AG08396 (cell line): ENCODE measurements at places on chromosomes 16 and 17.

- peak; percentile 39 for DNase-seq
These were observed 591 bp downstream of the DHX38 start for GRCh38 chr16:72094266-72094610.

DNA sequence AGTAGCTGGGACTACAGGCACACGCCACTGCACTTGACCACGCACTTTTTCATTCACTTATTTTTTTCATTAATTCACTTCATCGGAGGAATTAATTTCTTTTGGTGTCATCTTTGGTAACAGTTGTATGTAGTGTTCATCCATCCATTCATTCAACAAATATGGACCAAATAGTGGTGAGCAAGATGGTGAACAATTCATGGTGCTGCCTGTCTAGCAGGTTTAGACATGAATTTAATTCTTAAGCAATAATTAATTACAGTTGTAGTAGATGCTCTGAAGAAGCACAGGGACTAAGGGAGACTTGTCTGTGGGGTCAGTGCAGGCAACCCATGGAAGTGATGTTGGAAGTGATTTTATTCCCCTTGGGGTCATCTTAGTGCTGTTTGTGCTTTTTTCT is 22.4 kb downstream of the GDE1 start:
- DNase-seq, result no peak

DNA sequence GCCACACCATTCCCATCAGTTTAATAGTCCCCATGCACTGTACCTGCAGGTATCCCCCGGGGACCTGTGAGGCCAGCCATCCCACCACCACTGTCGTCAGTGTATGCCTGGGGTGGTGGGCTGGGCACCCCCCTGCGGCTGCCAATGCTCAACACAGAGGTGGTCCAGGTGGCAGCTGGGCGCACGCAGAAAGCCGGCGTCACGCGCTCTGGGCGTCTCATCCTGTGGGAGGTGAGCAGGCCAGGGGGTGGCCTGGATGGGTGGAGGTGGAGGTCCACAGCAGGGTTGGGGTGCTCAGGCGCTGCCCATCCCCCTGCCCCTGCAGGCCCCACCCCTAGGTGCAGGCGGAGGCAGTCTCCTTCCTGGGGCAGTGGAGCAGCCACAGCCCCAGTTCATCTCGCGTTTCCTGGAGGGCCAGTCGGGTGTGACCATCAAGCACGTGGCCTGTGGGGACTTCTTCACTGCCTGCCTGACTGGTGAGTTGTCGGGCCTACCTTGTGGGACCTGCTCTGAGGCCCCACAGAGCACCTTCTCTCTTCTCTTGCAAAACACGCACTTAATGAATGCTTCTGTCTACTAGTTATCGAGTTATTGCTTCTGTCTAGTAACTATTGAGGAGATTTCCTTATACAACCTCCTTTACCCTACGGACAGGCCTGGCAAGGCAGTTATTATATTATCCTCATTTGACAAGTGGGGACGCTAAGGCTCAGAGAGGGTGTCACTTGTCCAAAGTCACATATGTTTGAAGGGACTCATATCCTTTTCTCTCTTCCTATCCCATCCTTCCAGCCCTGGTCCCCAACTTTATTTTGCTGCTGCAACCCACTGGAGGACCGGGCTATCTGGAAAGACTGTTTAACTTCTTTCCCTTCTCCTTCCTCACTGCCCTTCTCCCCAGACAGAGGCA is 5.8 kb upstream of the TRAF4 start:
- DNase-seq, result no peak

GRCh38 chr17:75494326-75494877 is 20.9 kb downstream of the CASKIN2 start:
- DNase-seq, result no peak

DNA sequence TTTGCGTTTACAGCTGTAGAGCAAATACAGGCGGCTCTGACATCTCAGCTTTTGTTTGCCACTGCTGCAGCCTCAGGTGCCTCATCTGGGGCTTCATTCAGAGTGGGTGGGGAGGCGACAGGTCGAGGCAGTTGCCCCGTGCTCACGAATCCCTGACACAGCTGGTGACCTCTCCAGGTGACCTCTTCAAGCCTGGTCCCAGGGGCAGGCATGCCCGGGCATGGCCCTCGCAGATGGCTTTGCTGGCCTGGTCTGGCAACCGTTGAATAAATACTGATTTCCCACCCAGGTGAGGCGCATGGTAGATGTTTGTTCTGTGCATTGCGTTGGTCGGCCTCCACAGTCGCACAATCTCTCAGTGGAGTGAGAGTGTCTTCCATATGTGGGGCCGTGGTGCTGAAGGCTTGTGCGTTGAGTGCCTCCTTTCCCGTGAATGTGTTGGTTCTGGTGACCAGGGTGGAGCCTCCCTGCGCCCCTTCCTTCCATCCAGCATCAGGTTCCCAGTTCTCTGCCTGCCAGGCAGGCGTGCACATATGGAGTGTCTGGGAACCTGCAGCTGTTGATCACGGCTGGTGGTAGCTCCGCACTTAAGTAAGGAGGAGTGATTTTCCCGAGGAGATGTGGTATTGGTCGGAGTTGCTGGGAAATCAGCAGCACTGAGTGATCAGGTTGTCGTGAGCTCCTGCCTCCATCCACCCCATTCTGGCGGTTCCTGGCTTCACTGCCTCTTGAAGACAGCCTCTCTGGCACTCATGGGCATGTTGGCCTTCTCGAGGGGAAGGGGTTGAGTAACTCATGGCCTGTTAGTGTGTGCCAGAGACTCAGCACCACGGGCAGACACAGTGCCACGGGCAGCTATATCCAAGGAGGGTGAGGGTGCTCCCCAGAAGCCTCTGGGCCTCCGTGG is 149.7 kb downstream of the RPTOR start:
- no peak for DNase-seq

DNA sequence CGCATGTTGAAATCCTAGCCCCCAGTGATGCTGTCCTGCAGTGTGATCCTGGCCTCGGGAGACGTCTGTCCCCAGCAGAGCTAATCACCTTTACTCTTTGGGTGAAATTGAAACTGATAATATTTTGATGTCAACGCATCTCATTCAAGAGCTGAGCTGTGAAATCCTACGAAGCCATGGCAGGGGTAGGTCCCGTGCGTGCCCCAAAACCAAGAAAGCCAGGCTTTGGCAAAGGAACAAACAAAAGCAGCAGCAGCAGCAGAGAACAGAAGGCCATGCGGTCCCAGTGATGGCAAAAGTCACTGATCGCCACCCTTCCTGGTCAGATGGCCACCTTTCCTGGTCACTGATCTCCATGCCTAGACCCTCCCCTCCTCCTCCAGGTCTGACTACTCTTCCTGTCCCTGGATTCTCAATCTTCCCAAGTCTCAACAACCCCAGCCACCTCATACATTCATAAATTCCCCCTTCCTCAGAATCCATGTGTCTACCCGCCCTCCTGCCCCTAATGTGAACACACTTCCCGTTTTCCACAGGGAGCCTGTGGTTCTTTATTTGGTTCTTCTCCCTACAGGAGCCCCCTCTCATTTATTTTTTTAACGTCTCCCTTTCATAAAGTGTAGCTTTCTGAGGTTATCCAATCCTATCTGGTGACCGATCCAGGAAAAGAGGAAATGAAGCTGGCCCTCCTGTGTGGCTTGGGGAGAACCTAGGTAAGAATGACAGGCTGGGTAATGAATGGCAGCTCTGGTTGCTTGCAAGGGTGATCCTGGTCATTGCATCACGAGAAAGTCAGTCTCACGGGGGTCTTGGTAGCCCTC is 50.3 kb downstream of the CPPED1 start:
- no peak for DNase-seq

- no peak for DNase-seq
These were observed 180.9 kb upstream of the TOX3 start for GRCh38 chr16:52727849-52728248.

DNA sequence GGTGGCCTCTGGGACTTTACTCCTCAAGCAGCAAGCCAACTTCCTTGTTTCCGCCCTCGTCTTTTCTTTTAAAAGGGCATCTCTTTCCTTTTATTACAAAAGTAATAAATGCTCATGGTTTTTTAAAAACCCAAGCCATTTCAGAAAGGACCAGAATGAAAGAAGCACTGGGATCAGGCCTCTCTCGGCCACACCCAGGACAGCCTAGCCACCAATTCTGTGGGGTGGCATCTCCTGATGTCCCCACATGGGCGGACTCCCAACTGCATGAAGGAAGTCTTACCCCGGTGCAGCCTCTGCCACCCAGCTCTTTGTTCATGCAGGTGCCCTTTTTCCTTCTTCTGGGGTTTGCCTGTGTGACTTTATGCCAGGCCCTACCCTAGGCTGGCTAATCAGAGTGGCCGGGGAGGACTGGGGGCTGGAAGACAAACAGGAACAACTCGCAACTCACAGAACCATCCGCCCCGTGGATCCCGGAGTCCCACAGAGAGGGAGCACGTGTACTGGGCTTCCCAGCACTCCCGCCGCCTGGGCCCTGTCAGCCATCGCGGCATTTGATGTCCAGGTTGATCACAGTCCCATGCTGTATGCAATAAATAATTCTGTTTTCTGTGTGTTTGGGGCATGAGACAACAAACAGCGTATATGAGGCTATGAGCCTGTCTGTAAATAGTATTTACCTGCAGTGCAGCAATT is 2.6 kb upstream of the RASD1 start:
- DNase-seq, result no peak

GRCh38 chr16:57735755-57736418 is at the start of gene KATNB1:
TSS of gene KATNB1 (plus strand) at chr16:57735770. CDS start at chr16:57737244, 1,474 bp downstream.
- no peak for DNase-seq

GRCh38 chr16:52747088-52747595 is 200.2 kb upstream of the TOX3 start:
- no peak for DNase-seq

GRCh38 chr16:74271872-74272271 is 24.7 kb upstream of the PSMD7 start:
- no peak for DNase-seq

DNA sequence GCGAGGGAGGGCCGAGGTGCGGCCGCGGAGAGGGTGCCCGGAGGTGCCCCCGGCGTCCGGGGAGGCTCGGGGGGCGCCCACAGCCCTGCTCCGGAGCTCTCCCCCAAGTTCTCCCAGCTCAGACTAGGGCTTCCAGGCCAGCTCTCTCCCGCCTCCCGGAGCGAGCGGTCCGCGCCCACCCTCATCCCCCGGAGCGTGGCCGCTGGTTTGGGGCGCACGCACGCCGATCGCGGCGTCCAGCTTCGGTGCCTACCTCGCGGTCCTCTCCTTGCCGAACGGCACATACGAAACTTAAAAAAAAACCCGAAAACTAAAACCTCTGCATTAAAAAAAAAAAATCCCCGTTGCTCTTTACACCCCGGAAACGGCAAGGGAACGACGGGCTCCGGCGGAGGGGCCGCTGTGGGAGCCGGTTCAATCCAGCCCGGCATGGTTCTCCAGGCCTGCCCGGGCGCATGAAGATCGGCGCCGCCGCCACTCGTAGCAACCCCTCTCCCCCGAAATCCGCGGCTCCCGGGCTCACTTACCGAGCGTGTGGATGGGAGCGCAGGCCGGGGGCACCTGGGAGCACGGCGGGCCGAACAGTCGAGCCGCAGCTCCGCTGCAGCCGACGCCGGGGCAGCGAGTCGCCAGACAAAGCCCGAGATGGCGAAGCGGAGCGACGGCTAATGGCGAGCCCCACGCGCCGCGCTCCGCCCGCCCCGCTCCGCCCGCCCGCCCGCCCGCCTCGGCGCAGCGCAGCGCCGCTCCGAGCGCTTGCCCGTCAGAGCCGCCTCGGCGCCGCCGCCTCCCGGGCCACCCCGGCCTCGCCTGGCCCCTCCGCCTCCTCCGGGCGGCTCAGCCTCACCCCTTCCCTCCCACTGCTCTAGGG is 973 bp upstream of the UBTF start:
- peak; percentile 79 for DNase-seq

- DNase-seq, result no peak
These were observed 23.0 kb downstream of the RANBP10 start for GRCh38 chr16:67783353-67783725.

DNA sequence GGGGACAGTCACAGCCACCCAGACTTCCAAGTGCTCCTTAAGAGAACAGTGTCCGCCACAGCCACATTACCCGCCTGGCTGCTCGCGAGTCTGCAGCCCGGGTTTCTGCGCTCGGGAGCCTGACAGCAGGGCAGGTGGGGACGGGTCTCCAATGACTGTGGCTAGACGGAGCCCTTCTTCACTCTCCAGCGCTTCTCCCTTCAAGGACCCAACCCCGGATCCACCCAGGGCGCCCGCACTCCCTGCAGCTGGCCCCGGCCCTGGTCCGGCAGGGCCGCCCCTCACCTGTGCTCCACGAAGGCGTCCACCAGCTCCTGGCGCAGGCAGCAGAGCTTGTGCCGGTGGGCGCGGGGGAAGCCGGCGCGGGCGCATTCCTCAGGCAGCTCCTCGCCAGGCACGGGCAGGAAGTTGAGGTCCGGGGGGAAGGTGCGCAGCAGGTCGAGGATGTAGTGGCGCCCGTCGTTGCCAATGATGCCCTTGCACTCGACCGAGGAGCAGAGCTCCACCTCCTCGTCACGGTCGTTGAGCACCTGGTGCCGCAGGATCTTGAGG is 13.9 kb downstream of the CLUH start:
- no peak for DNase-seq

- DNase-seq, result peak; percentile 91
These were observed at the start of gene PIEZO1 for GRCh38 chr16:88785106-88785924. TSS of gene PIEZO1 (minus strand) at chr16:88785220. CDS start at chr16:88784964, 256 bp downstream.

GRCh38 chr16:84879569-84880487 is 60.0 kb downstream of the CRISPLD2 start:
- DNase-seq, result no peak

DNA sequence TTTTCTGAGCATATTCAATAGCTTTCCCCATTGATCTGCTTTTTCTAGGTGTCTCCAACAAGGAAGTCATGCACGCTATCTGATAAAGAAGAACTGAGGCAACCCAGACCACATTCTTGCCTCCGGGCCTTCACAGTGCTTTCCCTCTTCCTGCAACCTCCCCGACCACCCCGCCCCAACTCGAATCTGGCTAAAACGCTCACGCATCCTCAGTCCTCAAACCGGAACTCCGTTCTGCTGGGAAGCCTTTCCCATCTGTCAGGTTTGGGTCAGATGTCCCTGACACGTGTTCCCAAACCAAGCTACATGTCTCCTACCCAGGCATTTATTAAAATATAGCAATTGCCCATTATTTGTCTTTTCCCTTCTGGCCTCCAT is 112.7 kb downstream of the VPS53 start:
- DNase-seq, result no peak

GRCh38 chr17:13544292-13544691 is 57.4 kb downstream of the HS3ST3A1 start:
- DNase-seq, result peak; percentile 76

DNA sequence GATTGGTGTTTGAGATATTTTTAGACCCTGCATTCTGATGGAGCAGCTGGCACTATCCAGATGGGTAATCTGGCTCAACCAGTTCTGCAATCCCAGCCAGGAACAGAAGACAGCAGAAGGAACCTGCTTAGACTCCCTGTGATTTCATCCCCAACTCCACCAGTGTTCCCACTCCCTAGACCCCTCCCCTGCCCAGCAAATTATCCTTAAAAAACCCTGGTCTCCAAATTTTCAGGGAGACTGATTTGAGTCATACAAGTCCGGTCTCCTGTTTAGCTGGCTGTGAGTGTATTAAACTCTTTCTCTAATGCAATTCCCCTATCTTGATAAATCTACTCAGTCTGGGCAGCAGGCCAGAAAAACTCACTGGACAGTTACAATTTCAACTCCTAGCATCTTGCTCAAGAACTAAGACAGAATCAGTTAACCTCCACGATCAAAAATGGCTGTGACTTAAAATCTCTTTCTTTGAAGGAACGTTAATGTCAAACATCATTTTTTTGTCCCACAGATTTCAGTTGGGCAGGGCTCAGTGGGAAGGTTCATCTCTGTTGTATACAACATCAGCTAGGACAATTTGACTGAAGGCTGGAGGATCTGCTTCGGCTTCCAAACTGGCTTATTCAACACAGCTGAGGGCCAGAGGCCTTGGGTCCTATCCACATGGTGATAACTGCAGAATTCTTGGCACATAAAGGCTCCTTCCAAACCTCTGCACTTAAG is 4.9 kb upstream of the RBL2 start:
- DNase-seq, result peak; percentile 29

GRCh38 chr17:72394531-72394930 is 273.7 kb downstream of the SOX9 start:
- no peak for DNase-seq

GRCh38 chr16:74448990-74449389 is 27.7 kb upstream of the CLEC18B start:
- DNase-seq, result peak; percentile 88
